NCI-H1436 (cell line): ENCODE measurements at places on chromosomes 11 and 22.

DNA sequence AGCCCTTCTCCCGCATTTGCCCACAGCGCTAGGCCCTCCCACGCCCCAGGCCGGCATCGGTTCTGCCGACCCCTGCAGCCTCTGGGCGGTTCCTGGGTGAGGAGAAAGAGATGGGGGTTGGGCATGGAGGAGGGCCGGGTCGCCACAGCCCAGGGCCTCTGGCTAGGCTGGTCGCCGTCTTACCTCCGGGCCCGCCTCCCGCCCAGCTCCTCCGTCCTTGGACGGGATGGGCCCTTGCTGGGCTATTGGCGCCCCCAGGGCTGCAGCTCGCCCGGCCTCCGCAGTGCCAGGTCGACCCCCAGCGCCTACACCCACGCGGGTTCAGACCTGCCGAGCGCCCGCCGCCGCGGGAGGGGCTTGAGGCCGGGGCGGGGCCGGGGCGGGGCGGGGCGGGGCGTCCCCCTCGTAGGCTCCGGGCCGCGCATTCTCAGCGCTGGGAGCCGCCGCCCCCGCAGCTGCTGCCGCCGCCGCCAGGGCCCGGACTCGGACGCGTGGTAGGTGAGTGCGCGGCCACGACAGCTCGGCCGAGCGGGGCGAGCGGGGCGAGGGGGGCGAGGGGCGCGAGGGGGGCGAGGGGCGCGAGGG is at the start of gene CD151:
TSS of gene CD151 (plus strand) at position 424 of the 585 bp plus-strand sequence. CDS start 3,118 bp downstream, outside the sequence.
- DNase-seq: no peak

- no peak for DNase-seq
These were observed 24.3 kb upstream of the IL10RA start for GRCh38 chr11:117961896-117962295.

DNA sequence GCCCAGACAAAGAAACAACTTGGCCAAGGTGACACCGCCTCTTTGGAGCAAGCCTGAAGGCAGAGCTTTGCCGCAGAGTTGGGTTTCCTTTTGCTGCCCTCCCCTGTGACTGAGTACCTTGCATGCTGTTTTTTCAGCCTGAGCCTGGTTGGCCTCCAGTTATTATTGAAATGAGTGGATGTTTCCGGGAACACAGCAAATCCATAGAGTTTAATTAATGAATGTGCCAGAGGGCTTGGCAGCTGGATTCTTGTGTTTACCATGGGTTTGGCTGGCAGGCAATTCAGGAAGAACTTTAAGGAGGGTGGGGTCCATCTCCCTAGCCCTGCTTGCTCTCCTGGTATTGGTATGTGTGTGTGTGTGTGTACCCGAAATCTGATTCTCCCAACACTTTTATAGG is 65.6 kb upstream of the CRYBB3 start:
- DNase-seq: no peak

DNA sequence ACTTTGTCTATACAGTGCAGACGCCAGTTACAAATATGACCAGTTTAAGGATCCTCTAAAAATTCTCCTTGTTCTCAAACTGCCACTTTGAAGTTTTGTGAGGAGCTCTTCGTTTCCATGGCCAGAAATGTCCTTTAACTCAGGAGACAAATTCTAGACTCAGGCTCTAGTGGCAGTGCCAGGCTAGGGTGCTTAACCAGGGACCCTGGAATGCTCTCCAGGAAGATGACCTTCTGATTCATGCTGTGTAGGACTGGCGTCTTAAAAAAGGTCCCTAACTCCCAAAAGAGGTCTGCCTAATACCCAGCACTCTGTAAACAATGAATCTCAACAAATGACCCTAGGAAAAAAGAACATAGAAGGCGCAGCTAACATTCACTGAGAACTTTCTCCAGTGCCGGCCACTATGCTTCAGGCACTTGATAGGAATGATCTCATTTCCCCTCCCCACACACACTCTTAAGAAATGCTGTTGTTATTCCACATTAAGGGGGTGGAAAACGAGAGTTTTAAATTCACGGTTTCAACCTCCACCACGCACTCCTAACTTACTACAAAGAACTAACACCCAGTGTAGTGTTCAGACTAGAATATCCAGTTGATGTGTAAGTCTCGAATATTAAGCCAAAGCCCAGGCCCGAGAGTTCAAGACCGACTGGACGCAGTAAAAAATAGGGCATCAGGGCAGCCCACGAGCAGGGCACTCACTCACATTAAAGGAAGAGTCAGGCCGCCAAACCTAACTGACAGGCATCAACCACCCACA is 747 bp downstream of the NXF1 start:
- DNase-seq: no peak

- no peak for DNase-seq
These were observed 64.9 kb upstream of the CHRM4 start for GRCh38 chr11:46456269-46457001.
